Activated CD4-positive, alpha-beta memory T cell treated with anti-CD3 and anti-CD28 coated beads, Interleukin-2, amount 10 ng/mL, durations not matched to agents 7 days and 5 days (primary cell): ENCODE measurements at places on chromosomes 3 and 15. TPM values are rescaled to one million over a fixed set of nuclear protein-coding genes. Genes with fewer than 3 reads are reported as not detected.

The KCNAB1 gene
- total RNA-seq = not detected

The MORC1 gene
- not detected for total RNA-seq

The IL16 gene
- 200 TPM for total RNA-seq

The FAM240A gene
- total RNA-seq = not detected

The RLBP1 gene
- total RNA-seq = not detected

The CMTM8 gene
- 6.2 TPM for total RNA-seq

The PP2D1 gene
- not detected for total RNA-seq

The PLA2G4B gene
- 6.0 TPM for total RNA-seq

The ST6GAL1 gene
- total RNA-seq = 116 TPM

The SEMA7A gene
- total RNA-seq = 4.3 TPM

The CYFIP1 gene
- 23.1 TPM for total RNA-seq

The PYGO1 gene
- total RNA-seq = not detected

The SERINC4 gene
- total RNA-seq = 0.15 TPM

The GJD2 gene
- total RNA-seq = not detected

The ATP13A4 gene
- 1.8 TPM for total RNA-seq

The ELL3 gene
- total RNA-seq = 0.33 TPM

The CCDC54 gene
- not detected for total RNA-seq

The USF3 gene
- total RNA-seq = 19.9 TPM

The SLC9C1 gene
- total RNA-seq = not detected

The DPH3 gene
- total RNA-seq = 19.8 TPM

The NR2E3 gene
- not detected for total RNA-seq

The CD96 gene
- total RNA-seq = 338 TPM

The PIERCE2 gene
- total RNA-seq = not detected

The PLCL2 gene
- total RNA-seq = 38.9 TPM

The HHLA2 gene
- 9.5 TPM for total RNA-seq

The FBXL22 gene
- 0.28 TPM for total RNA-seq

The ZBED2 gene
- total RNA-seq = 38.7 TPM

The UBL7 gene
- 61.3 TPM for total RNA-seq

The TFDP2 gene
- 22.8 TPM for total RNA-seq

The PLA2G4E gene
- total RNA-seq = not detected

The HES1 gene
- total RNA-seq = 11.3 TPM

The CCR3 gene
- total RNA-seq = 1.2 TPM

The TNFSF10 gene
- total RNA-seq = 119 TPM

The SSUH2 gene
- not detected for total RNA-seq

The GREM1 gene
- not detected for total RNA-seq

The LRRC28 gene
- 19.6 TPM for total RNA-seq

The GP5 gene
- total RNA-seq = 1.3 TPM

The DISP2 gene
- total RNA-seq = 0.03 TPM

The EXOSC7 gene
- total RNA-seq = 38.0 TPM

The CCDC80 gene
- total RNA-seq = 0.25 TPM

The MAP1A gene
- 8.7 TPM for total RNA-seq

The CKMT1A gene
- total RNA-seq = not detected

The LRTM1 gene
- not detected for total RNA-seq

The ILDR1 gene
- total RNA-seq = 1.6 TPM

The VEPH1 gene
- not detected for total RNA-seq

The PLIN1 gene
- total RNA-seq = 0.15 TPM

The TUSC2 gene
- 16.8 TPM for total RNA-seq

The EPB42 gene
- not detected for total RNA-seq

The NOX5 gene
- not detected for total RNA-seq

The IQCF5 gene
- not detected for total RNA-seq
